ENCODE measurements at places on chromosomes 3 and 15. TPM values are rescaled to one million over a fixed set of nuclear protein-coding genes. Genes with fewer than 3 reads are reported as not detected.

The GNL3 gene
- 116 TPM for total RNA-seq

The CEP19 gene
- total RNA-seq: 5.4 TPM

The CHST2 gene
- 2.9 TPM for total RNA-seq

The CYP1A1 gene
- 2.8 TPM for total RNA-seq

DNA sequence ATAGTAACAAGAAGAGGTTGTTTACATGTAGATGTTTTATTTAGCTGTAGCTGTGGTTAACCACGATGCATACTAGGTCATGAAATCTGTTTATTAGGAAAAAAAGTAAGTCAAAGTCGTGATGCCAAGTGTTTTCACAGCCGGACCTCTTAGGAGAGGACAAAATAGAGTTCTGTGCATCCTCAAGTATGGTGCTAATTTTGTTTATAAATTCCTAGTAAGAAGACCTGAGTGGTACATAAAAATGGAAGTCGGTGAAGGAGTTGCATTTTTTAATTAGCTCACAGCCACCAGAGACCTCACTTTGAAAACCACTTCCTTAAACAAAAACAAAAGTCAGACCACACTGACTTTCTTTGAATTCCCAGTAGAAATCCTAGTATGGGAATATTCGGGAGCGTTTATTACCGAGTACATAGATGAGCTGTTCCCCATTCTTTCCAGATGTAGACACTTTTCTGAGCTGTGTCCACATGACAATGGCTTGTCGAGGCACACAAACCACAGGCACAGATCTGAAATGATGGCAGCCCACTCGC, 143.6 kb upstream of the UBE2E1 start:
- no peak for DNase-seq
- no peaks in the 10 kb centered on the region for H3K36me3 ChIP-seq
- H3K4me3 ChIP-seq: no peak overlapping the region
- H3K27ac ChIP-seq: no peak overlapping the region
- peaks cover 11% of the 10 kb centered on the region for H3K27me3 ChIP-seq
- peaks cover 3% of the 10 kb centered on the region for H3K4me1 ChIP-seq

- H3K27me3 ChIP-seq: peaks cover 2% of the 10 kb centered on the region
- no peak overlapping the region for H3K4me3 ChIP-seq
- no peaks in the 10 kb centered on the region for H3K4me1 ChIP-seq
- H3K36me3 ChIP-seq: no peaks in the 10 kb centered on the region
- no peak overlapping the region for H3K27ac ChIP-seq
These were observed 6.7 kb downstream of the ISLR start for GRCh38 chr15:74179983-74180880.

- H3K4me3 ChIP-seq: no peak overlapping the region
- no peaks in the 10 kb centered on the region for H3K36me3 ChIP-seq
- H3K4me1 ChIP-seq: no peaks in the 10 kb centered on the region
These were observed 19.1 kb upstream of the GLCE start for GRCh38 chr15:69141286-69141701.
